ENCODE measurements at places on chromosomes 1 and 21. TPM values are rescaled to one million over a fixed set of nuclear protein-coding genes. Genes with fewer than 3 reads are reported as not detected.
A peak's percentile ranks its signal among the peaks of the same experiment; 100 is the strongest.

DNA sequence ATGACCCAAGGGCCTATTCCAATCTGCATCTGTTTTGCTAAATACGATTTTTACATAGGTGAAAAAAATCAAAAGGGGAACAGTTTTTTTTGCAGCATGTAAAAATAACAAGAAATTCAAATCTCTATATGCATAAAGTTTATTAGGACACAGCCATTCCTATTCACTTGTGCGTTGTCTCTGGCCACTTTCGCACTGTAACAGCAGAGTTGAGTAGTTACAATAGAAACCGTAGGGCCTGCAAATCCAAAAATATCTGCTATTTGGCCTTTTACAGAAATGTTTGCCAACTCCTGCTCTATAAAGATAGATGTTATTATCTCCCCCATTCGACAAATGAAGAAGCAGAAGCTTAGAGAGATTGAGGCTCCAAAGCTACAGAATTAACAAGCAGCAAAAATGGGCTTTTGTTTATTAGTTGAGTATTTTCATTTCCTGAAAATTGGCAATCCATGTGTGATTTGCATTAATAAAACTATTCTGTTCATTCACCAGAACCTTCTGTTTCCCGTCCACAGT is 5.5 kb downstream of the DYNLT5 start:
- DNase-seq: no peak

- peak; percentile 100 for DNase-seq
These were observed 68.1 kb downstream of the JAK1 start for GRCh38 chr1:64898107-64898861.

DNA sequence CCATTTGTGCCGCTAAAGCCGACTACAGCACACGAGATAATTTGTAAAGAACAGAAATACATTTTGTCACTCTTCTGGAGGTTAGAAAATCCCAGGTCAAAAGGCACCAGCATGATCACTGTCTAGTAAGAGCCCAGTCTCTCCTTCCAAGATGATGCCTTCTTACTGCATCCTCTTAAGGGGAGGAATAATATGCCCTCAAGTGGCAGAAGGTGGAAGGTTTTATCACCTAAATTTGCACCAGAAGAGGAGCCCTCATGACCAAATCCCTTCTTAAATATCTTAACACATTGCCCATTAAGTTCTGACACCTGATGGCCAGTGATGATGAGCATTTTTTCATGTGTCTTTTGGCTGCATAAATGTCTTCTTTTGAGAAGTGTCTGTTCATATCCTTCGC is 326.7 kb upstream of the RGS18 start:
- no peak for DNase-seq

DNA sequence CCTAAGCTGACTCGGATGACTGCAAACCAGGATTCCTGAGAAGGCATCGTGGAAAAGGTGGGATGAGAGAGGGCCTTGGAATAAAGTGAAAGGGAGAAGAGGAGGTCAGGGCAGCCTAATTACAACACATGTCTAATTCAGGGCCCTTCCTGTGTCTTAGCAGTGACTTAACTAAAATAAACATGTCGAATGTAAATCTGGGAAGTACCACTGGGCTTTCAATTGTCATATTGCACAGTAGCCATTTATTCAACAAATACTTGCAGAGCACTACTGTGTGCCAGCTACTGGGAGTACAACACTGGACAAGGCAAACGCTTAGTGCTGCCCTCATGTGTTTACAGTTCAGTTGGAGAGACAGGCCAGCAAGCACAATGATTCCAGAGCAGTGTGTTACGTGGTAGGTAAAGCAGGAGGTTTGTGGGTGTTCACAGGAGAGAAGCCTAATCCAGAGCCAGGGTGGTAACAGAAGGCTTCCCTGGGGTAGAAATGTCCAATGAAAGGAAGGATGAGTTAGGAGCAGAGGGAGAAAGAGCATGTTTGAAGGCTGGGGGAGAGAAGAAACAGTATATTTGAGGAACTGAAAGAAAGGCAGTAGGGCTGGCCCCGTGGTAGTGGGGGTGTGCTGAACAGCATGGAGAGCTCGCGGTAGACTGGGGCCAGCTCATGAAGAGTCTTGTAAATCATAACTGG is 38.0 kb upstream of the RASAL2 start:
- DNase-seq: peak; percentile 56

DNA sequence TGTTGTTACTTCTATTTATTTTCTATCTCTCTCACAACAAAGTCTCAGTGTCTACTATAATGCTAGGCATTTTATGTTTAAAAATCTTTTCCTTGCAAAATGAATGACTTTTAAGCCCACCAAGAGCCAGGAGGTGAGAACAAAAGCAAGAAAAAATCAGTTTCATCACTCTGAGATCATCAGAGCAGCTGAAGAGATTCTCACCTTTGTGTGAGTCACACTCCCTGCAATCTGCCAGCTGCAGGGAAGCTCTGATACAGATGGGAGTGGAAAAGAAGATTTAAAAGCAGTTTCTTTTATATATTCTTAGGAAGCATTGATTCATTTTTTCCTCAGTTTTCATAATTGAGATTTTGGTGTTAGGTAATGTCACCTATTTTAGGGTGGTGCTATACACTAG is 107.6 kb downstream of the LHX9 start:
- DNase-seq: no peak

DNA sequence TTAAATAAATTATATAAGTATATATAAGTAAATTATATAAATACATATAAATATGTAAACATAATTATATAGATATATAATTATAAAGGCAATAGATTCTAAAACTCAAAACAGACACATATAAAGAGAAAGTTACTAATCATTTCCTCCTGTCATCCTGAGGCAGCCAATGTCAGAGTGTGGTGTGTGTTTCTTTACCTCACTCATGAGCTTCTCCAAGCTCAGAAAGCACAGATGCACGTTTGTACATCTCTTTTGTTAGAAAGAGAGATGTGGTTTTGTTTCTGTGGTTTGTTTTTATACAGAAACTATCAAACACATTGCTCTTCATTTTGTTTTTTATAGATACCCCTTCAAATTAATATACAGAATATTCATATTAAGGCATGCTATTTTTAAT is 594.8 kb downstream of the USP25 start:
- DNase-seq: no peak

- no peak for DNase-seq
These were observed 72.1 kb downstream of the TNFSF18 start for GRCh38 chr1:172978595-172978994.

The DMRTB1 gene
- not detected for total RNA-seq

The LRRC52 gene
- not detected for total RNA-seq

The LCE1A gene
- total RNA-seq: not detected

The SPRR1B gene
- total RNA-seq: not detected

All from dermis microvascular lymphatic vessel endothelial cell (primary cell).